ENCODE measurements at places on chromosomes 12 and 14.
A peak's percentile ranks its signal among the peaks of the same experiment; 100 is the strongest.

DNA sequence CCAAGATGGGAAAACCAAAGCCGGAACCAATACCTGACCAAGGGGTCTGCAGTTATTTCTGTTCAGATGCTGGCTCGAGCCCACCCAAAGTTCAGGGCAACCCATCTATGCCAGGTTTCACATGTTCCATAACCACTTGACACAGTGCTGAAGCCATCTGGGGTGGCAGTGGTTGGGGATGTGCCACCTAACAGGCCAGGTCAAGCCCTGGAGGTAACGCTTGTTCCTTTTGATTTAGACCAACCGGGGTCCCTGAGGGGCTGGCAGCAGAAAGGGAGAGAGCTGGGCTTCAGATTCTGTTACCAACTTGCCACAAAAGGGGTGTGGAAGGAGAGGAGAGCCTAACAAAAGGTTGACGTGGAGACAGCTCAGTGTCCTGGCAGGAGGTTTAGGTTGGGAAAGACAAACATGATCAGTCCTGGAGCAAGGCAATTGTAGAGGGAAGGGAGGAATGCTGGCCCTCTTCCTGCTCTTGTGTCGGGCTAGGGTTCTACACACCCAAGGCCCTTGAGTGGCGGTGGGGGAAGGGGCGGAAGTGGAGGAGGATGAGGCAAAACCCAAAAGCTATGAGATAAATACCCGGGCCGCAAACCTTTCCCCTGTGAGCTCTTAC is 31.9 kb downstream of the CACNA2D4 start:
- H3K27ac ChIP-seq: no peak overlapping the region
- no peak overlapping the region for H3K4me3 ChIP-seq

- H3K27me3 ChIP-seq: no peaks in the 10 kb centered on the region
- peaks cover 37% of the 10 kb centered on the region for H3K36me3 ChIP-seq
- no peak overlapping the region for H3K4me3 ChIP-seq
Observed at GRCh38 chr12:96015672-96016071, 19.5 kb upstream of the HAL start.

- no peaks in the 10 kb centered on the region for H3K36me3 ChIP-seq
- peak; percentile 7 for DNase-seq
- no peaks in the 10 kb centered on the region for H3K27me3 ChIP-seq
- H3K4me1 ChIP-seq: no peaks in the 10 kb centered on the region
- H3K27ac ChIP-seq: no peak overlapping the region
- no peak overlapping the region for H3K4me3 ChIP-seq
Observed at GRCh38 chr12:92502417-92503028, 200.3 kb upstream of the PLEKHG7 start.

DNA sequence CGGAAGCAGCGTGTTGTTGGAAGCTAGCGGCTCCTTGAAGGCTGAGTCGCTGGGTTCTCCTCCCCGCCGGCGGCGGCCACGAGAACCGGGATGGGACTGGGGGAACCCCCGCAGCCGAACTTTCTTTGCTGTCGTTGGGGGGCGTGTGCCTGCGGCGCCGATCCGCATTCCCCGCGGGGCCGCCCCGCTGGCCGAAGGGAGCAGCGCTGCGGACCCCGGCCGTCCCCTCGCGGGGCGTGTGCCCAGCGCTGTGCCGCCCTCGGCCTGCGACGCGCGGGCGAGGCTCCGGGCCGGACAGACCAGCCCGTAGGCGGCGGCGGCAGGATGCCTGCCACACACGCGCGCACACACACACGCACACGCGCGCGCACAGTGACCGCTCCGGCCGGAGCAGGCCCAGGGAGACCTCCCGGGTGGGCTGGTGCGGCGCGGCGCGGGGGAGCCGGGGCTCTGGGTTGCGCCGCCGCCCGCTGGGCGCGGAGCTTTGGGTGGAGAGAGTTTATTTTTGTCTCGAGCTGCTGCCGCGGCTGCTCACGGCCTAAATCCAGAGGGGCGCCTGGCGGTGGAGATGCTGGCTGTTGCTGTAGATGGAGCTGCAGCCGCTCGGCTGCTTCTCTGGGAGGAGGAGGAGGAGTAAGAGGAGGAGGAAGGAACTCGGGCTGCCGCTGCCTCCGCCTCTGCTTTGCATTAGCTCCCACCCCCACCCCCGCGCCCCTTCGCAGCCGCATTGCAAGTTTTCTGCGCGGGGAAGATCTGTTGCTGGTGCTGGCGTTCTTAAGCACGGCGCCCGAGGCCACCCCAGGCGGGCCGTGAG is at the start of gene SAMD4A:
Gene SAMD4A (plus strand): TSS at position 719 of the 814 bp plus-strand sequence. CDS start 789 bp downstream, outside the sequence.
- H3K27me3 ChIP-seq: no peaks in the 10 kb centered on the region
- H3K4me1 ChIP-seq: peaks cover 42% of the 10 kb centered on the region
- H3K4me3 ChIP-seq: peak within 1 kb of the TSS; percentile 85
- H3K36me3 ChIP-seq: peaks cover 15% of the 10 kb centered on the region
- peak; percentile 95 for DNase-seq

DNA sequence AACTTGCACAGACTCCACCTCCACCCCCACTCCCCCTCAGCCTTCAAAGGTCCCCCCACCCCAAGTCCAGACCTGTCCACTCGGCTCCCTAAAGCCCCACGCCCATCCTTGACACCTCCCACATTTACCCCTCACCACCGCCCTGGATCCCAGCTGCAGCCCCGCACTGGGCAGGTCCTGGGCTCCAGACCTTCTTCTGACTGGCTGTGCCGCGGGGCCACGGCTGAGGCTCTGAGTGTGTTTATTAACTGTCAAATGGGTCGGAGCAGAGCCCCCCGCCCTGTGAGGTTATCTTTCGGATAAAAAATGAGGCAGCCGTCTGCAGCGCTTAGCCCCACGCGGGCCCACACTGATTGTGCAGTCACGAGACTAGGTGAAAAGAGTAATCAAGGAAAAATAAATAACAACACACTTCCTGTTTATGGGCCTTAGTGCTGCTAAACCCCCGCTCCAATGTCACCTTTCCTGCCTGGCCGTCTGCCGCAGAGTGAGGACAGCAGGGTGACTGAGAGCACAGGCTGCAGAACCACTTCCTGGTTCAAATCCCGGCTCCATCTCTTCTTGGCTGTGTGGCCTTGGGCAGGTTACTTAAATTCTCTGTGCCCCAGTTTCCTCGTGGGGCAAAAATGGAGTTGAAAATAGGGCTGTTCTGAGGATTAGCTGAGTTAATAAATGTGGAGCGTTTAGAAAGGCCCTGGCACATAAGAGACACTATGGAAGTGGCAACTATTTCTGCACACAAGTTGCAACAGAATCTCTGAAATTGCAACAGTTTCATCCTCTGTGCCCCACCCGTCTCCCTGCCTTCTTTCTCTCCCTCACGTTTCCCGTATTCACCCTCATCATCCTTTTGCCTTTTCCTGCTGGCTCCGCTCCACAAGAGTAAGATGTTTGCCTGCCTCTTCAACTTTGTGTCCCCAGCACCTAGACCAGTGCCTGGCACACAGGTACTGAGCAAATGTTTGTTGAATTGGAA is 9.4 kb downstream of the SETD1B start:
- peak overlapping the region; percentile 70 for H3K4me3 ChIP-seq
- no peak overlapping the region for H3K27ac ChIP-seq
- H3K36me3 ChIP-seq: peaks cover 53% of the 10 kb centered on the region
- no peak for DNase-seq
- H3K4me1 ChIP-seq: peaks cover 28% of the 10 kb centered on the region

DNA sequence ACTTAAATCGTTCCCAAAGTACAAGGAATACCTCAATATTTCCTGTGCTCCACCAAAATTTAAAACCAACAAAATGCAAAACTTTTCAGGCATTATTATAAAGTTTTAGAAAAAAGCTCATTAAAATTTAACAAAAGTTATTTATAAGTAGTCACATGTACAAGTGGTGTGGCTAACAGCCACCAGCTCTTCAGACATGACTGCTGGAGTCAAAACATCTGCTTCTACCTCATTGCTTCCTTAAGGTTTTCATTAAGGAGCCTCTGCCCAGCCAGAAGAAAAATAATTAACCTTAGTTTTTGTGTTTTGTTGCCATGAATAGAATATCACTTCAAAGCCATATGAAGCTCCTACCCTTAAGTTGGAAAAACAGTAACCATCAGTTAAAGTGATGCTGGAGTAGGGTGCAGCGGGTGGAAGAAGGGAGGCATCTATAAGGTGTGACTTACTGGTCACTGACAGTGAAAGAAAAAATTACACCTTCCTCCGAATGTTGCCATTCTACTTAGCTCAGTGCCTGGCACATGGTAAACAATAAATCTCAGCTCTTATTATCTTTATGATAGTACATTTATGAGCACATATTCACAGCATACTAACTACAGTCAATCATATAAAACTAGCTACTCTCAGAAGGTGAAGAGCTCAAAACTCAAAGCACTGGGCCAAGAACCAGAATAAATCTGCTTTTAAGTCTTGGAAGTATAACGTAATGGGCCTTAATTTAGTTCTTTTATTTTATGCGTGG is 57.7 kb downstream of the GALC start:
- DNase-seq: no peak
- no peak overlapping the region for H3K27ac ChIP-seq
- H3K4me1 ChIP-seq: no peaks in the 10 kb centered on the region
- no peak overlapping the region for H3K4me3 ChIP-seq
- H3K27me3 ChIP-seq: no peaks in the 10 kb centered on the region

DNA sequence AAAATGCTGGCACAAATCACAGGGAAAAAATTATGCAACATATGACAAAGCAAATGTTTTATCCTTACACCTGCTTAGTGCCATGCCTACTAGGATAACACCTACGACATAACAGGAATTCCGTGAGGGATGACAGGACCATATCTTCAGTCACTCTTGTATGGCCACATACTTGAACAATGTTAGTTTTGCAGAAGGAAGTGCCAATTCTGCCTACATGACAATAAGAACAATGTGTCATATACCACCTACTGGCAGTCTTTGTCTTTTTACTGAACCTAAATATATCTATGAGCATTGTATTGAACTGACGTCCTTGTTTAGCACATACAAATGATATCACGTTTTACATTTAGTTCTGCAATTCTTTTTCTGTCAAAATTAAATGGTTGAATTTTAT is 234.0 kb downstream of the ADAMTS20 start:
- no peaks in the 10 kb centered on the region for H3K4me1 ChIP-seq
- no peak overlapping the region for H3K4me3 ChIP-seq
- DNase-seq: peak; percentile 30
- no peaks in the 10 kb centered on the region for H3K27me3 ChIP-seq

DNA sequence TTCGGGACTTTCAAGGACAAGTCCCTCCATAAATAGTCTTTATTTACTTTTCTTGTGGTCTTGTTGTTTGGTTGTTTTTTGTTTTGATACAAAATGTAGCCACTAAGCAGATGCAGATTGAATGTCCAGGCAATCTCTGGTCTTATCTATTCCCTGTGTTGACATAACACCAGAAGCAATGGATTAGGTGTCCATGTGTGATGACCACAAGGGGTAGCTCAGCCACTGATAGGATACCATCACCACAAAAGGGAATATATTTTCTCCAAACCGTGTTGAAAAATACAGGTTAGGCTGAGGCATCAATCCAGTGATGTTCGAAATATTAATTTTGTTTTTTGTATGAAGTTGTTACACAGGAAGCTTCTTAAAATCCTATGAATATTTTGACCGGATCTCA is 196.3 kb downstream of the EPS8 start:
- H3K36me3 ChIP-seq: no peaks in the 10 kb centered on the region
- no peak overlapping the region for H3K27ac ChIP-seq
- H3K4me3 ChIP-seq: no peak overlapping the region
- H3K27me3 ChIP-seq: no peaks in the 10 kb centered on the region

GRCh38 chr14:94964181-94964580 is 193.1 kb downstream of the DICER1 start:
- H3K27me3 ChIP-seq: peaks cover 39% of the 10 kb centered on the region
- H3K4me3 ChIP-seq: no peak overlapping the region
- H3K27ac ChIP-seq: no peak overlapping the region
- no peaks in the 10 kb centered on the region for H3K36me3 ChIP-seq
- DNase-seq: no peak
- H3K4me1 ChIP-seq: no peaks in the 10 kb centered on the region

GRCh38 chr12:8156416-8156815 is 399 bp upstream of the ZNF705A start:
- peak overlapping the region; percentile 26 for H3K4me3 ChIP-seq
- H3K4me1 ChIP-seq: peaks cover 16% of the 10 kb centered on the region
- no peaks in the 10 kb centered on the region for H3K36me3 ChIP-seq
- peak overlapping the region; percentile 42 for H3K27ac ChIP-seq
- H3K27me3 ChIP-seq: no peaks in the 10 kb centered on the region
- peak; percentile 17 for DNase-seq

DNA sequence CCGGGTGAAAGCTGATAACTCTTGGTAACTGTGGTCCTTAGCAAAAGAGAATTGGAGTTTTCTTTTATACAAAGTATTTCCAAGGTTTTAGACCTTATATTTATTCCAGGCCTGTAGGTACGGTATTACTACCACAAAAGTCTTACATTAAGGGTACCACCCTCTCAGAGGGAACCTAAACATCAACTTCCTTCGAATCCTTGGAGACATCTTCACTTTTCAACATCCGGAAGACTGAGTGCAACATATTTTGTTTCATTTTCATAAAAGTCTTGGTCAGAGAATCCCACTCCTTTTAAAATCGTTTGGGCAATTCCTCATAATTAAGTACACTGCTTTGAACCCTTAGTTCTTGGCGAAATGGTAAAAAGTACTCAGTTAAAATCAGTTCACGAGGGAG is 1.2 kb downstream of the CNOT2 start:
- no peak for DNase-seq
- peak overlapping the region; percentile 82 for H3K4me3 ChIP-seq
- H3K4me1 ChIP-seq: peaks cover 34% of the 10 kb centered on the region
- no peaks in the 10 kb centered on the region for H3K27me3 ChIP-seq

DNA sequence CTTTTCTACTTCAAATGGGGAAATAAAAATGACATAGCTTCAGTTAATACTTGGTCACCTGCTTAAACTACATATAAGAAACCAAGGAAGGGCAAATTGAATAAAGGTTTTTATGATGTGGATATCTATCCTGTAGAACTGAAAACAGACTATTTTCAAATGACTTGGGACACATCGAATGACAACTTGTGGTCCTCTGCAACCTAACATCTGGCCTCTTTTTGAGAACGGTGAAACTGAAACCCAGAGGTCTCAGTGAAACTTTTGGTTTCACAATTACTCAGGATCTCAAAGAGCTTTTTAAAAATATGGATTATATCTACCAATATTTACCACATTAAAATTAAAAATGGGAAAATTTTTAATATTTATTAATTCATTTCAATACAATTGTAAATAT is 65.2 kb downstream of the PPP2R5E start:
- H3K4me1 ChIP-seq: peaks cover 14% of the 10 kb centered on the region
- DNase-seq: no peak
- no peak overlapping the region for H3K27ac ChIP-seq
- no peak overlapping the region for H3K4me3 ChIP-seq
- H3K27me3 ChIP-seq: no peaks in the 10 kb centered on the region

GRCh38 chr12:109883461-109883860 is 3.1 kb upstream of the GLTP start:
- peaks cover 36% of the 10 kb centered on the region for H3K4me1 ChIP-seq
- no peak for DNase-seq
- no peak overlapping the region for H3K27ac ChIP-seq
- H3K36me3 ChIP-seq: no peaks in the 10 kb centered on the region

- H3K36me3 ChIP-seq: no peaks in the 10 kb centered on the region
- no peak overlapping the region for H3K27ac ChIP-seq
- H3K4me1 ChIP-seq: peaks cover 29% of the 10 kb centered on the region
- DNase-seq: no peak
- no peaks in the 10 kb centered on the region for H3K27me3 ChIP-seq
- H3K4me3 ChIP-seq: no peak overlapping the region
Observed at GRCh38 chr14:89853936-89854693, 100.4 kb downstream of the EFCAB11 start.

GRCh38 chr14:50874757-50875156 is 2.9 kb downstream of the ABHD12B start:
- no peaks in the 10 kb centered on the region for H3K36me3 ChIP-seq
- peaks cover 8% of the 10 kb centered on the region for H3K4me1 ChIP-seq
- DNase-seq: peak; percentile 57
- H3K4me3 ChIP-seq: no peak overlapping the region
